ENCODE measurements at places on chromosomes 3 and 15.
A peak's percentile ranks its signal among the peaks of the same experiment; 100 is the strongest.

GRCh38 chr15:31062911-31063310 is 38.6 kb downstream of the TRPM1 start:
- no peak for DNase-seq

GRCh38 chr15:68408971-68409370 is 23.0 kb downstream of the ITGA11 start:
- no peak for DNase-seq

DNA sequence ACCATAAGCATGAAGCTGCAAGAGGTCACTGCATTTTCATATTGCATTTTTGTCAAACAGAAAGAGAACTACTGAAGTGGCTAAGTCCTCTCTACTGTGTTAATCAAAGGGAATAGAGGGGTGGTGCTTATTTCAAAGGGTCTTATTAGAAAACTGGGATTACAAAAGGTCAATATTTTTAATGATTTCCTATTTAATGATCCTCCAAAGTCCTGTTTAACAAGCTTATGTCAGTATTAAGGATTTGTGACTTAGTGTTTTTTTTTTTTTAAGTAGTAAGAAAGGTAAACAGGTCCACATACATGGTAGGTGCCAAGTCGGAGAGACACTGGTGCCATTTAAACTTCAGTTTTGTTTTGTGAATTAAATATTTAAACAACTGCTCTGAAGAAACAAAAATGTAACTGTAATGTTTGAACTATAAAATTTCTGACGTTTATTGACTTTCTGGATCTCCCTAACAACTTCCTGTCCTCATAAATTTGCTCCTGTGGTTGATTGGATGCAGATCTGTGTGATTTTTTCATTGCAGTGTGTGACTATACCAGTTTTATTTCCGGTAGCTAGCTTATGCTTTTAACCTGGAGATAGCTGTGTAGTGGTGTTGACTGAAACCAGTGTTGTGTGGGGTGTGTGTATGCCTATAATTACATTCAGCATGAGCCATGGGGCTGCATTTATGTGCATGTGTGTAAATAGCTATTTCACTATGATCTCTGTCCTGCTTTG is 8.6 kb upstream of the CACNA1D start:
- DNase-seq, result no peak

- no peak for DNase-seq
Measured at GRCh38 chr3:39205919-39206516, 13.6 kb upstream of the XIRP1 start.

DNA sequence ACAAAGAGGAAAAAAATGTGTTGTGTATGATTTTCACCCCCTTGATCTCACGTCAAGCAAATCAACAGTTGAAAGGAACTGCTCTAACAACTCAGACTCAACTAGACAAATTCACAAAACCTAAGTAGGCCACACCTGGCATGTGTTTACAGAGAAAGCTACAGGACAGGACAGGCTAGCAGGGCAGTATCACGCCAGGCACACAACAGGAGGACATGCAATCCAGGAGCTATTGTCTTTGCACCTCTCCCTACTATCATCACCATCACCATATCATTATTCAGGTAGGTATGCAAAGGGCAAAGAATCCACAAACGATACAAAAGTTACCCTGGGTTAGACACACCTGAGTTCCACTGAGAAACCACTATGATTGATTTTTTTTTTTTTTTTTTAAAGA is 86.4 kb downstream of the TBL1XR1 start:
- DNase-seq, result no peak

DNA sequence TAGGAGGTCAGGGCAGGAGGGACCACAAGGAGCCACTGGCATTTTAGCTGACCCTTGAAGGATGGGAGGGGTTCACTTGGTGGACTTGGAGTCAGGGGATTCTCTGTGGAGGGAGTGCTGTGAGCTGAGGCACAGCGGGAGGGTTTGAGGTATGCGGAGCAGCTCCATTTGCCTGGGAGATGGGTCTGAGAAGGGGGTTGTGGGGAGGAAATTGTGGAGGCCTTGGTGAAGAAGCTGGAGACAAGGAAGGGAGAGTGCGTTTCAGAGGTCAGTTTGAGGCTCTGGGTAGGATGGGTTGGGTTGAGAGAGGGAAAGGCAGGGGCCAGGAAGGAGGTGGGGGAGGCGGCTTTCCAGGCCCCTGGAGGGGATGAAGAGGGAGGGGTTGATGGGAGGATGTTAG is 20.2 kb downstream of the PLEKHO2 start:
- no peak for DNase-seq

DNA sequence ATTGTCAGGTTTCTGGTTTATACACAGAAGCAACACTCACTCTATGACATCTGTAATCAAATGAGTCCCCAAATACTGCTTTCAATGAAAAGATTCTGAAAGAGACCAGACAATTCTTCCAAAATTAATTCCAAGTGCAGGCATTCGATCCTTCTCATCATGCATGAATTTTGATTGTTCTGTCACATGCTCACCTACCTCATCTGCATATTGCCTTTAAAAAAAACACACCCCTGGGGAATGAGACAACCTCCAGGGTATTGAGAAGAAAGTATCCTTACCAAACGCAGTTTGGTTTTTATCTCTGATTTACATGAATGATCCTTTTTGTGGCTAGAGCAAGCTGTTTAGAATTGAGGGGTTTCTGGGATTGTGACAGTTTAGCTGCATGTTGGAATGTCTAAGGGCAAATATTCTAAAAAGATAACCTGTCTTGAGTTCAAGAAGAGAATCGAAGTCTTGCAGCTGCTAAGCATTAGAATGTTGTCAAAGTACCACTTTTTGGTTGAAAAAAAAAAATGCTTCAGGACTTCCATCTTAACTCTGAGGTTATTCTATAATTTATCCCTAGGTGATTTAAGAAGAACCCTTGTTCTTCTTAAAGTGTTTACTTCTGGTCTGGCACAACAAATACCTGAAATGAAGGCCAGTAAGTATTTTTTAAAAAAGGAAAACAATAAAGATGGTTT is 653.1 kb downstream of the RBMS3 start:
- DNase-seq, result no peak

DNA sequence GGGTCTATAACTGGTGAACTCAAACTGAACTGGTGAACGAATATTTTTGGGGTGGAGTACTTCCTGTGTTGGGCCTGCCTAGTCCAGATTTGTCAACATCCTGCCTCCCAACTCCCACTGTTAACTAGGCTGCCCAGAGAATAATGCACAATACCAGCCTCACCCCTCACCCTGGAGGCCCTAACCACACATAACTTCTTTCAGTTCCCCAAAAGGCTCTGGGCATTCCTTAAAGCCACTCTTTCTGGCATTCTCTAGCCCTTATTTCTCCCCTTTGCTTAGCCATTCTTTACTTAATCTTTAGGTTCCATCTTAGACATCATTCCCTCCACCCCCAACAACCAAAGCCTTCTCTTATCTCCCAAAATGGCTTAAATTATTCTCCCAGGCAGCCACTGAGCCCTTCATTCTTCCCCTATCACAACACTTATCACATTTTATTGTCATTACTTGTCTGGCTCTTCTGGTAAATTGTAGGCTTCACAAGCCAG is 9.1 kb upstream of the SEC11A start:
- peak; percentile 30 for DNase-seq

Data from erythroblast (primary cell).